ENCODE measurements at places on chromosomes 5 and 9.

DNA sequence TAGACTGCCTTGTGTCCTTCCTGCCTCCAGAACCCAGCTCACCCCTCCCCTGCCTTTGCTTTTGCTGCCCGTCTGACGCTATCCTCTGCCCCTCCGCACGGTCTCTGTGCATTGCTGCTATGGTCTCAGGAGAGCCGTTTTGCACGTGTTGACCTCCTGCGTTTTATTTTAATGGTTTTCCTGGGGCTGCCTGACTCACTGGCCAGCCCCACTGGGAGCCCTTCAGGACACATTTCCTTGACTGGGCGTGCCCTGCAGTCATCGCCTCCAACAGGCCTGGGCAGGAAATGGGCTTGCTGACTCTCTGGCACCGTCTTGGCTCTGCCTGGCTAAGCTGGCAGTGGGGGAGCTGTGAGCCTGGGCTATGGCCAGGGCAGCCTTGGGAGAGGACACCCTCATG is 17.9 kb upstream of the ASS1 start:
- DNase-seq: no peak

DNA sequence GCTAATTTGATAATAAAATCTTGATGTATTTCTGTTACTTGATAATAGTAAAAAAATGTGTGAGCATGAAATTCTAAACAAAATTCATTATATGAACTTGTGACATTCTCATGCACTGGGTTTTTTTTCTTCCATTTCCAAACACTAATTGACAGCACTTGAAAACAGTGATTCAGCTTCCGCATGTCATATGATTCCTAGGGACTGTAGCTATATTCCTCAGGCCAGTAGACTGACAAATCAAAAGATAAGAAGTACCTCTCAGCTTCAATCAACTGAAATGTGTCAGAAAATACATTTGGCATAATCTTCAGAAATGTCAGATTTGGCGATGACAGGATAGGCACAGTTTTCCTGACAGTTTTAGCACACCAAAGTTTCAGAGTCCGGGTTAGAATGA is 52.5 kb downstream of the EFNA5 start:
- DNase-seq: no peak

GRCh38 chr9:30519756-30520155 is 1864.7 kb upstream of the ACO1 start:
- DNase-seq: no peak

GRCh38 chr9:80794197-80794596 is 895.1 kb downstream of the TLE1 start:
- DNase-seq: no peak

DNA sequence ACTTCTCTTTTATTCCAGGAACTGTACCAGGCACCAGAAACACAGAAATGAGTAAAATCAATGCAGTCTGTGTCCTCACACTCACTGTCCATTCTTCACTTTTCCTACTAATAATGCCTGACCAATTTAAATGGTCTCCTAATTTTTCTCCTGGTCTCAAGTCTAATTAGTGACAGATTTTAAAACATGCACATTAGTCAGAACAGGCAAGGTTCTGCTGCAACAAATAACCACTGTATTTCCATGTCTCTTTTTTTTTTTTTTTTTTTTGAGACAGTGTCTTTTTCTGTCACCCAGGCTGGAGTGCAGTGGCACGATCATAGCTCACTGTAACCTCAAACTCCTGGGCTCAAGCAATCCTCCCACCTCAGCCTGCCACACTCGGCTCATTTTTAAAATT is 99.6 kb downstream of the CEMIP2 start:
- DNase-seq: no peak
